Nucleus accumbens (tissue), 56 donors: ENCODE measurements at places on chromosomes 12 and 14.

- no peak for DNase-seq
Measured at GRCh38 chr14:86787717-86788116, 1205.3 kb downstream of the GALC start.

DNA sequence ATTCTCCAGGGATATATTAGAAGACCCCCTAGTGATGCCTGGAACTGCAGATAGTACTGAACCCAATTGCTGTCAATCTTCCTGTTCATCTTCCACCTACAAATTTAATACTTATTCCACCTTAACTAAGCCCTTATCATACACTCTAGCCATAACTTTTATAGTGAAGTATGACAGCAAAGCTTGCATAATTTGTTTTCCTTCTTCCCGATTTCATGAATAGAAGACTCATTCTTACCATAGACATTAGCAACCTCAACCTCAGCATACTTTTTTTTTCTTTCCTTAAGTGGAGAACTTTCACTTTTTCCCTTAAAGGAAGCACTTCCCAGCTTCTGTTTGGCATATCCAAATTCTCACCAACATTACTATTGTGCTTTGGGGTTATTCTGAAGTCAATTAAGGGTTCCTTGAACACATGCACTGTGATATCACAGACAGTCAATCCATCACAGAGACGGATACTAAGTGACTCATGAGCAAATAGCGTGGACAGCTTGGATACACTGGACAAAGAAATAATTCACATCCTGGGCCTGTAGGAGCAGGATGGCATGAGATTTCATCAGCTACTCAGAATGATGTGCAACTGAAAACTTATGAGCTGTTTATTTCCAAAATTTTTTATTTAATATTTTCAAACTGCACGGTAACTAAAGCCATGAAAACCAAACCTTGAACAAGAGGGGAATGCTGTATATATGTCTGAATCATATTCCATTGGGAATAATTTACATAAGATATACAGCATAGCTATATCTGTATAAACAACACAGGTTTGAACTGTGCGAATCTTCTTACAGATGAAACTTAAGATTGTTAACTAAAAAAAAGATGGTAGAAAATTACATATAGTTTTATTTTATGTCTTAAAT lies 63.9 kb downstream of the SYT1 start:
- DNase-seq: no peak

DNA sequence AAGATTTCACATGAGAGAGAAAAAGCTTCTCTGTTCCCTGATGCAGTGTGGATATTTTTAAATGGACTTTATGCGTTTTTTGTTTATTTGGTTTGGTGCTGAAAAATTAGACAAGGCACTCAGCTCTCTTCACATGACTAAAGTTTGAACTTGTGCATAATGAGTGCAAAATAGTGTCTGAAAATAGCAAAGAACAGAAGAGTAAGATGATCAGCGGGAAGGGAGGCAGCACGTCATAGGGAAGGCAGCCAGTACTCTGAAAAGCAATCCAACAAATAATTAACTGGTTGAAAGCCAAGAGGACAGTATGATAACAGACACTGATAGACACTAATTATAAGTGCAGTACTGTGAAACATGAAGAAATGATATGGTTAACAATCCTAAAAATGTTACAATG lies 46.6 kb upstream of the CDKN3 start:
- DNase-seq: no peak

GRCh38 chr12:402029-402389 lies 565 bp downstream of the CCDC77 start:
- no peak for DNase-seq

GRCh38 chr14:22772725-22773124 lies 6.2 kb downstream of the OXA1L start:
- DNase-seq: no peak

DNA sequence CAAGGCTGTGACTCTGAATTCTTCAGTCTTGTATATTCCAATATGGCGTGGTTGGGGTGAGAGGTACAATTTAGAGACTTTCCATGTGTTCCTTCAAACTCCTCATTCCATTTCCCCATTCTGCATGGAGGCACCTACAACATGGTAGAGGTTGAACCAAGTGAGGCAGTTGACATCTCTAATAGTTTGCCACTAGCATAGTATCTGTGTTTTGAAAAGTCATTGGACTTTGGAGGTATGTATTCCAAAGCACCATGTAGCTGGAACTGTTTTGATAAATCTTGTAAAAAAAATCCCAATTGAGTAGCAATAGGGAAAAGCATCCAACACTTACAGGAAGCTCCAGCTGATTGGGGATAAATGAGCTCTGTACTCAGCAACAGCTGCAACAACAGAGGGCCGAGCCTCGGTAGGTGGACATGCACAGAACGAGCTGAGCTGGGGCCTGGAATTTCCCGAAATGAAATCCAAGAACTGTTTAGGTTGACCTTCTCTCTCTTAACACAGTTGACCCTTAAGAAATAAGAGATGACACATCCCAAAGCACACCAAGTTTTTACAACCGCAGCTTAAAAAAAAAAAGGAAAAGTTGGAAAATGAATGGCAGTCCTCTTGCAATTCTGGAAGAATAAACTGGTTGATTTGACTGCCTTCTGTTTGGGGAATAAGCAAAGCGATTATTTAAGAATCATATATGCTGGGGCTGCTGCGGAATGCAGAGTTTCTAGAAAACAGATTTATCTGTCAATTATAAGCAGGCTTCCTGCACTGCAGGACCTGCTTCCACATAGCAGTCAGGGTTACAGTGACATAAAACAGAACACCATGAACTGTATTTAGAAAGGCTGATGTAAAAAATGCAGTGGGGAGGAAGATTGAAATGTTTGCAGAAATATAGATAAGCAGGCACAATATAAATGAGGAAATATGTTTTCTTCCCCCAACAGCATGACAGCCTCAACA lies 194.6 kb upstream of the KRR1 start:
- DNase-seq: no peak

DNA sequence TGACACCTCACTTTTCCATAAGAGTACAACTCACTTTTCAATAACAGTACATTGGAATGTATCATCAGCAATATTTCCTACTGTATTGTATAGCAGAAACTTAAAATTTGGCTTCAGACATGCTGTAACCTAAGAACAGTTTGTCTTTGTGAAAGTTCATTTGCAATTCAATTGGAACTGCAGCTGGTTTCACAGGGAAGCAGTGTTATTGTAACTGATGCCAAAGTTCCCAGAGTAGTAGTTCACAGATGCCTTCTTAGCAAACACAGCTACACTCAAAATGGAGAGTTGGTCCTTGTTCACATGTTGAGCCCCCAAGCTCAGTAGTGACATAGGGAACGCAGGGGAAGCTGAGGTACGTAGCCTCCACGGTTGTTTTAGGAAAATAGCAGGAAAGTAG lies 23.3 kb downstream of the PPP1R36 start:
- DNase-seq: peak; percentile 37

- DNase-seq: peak; percentile 65
Measured at GRCh38 chr14:95303552-95303951, 16.2 kb downstream of the CLMN start.

- DNase-seq: no peak
Measured at GRCh38 chr12:67698672-67699581, 50.4 kb downstream of the DYRK2 start.

DNA sequence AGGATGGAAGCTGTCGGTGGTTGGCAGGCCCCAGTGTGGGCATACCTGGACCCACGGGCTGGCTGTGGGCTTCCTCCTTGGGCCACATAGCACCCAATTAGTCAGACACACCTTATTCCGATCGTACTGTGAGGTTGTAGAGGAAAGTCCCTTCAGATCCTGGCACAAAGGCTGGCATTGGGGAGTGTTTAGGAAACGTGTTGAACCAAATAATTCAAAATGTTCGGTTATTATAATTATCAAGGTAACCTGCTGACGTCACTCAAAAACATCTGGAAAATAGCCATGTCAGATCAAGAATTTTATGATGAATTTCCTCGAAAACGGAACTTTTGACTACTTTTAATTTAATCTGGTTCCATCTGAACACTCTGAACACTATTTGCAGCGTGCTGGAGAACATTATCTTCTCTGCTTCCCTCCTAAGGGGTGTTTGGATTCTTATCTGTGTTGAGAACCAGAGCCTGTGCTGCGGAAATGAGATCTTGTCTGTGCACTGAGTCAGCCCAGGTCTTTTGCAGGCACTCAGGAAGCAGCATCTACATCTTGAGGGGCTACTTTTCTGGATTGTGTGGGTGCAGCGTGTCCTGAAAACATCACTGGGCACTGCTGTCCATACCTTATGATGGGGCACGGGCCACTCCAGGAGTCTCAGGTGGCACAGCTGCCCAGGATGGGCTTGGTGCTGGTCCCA lies 100.3 kb downstream of the SLC25A47 start:
- no peak for DNase-seq

DNA sequence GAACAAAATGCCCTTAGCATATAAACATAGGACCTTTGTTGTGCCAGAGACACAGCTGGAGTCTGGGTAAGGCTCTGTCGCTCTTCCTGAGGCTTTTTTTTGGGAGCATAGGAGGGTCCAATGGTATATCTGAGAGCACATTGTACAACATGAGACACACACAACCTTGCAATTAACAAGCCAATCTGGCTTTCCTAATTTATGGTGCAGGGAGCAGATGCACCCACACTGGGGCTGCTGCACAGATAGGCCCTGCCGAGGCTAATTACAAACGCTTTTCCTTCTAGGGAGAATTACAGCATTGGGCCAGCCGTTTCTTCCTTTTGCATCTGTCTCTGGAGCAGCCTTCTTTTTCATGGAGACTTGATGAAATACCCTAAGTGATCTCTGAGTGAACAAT lies 75.0 kb upstream of the OVCH1 start:
- DNase-seq: no peak

GRCh38 chr12:89568484-89568883 lies 42.6 kb upstream of the POC1B start:
- no peak for DNase-seq

DNA sequence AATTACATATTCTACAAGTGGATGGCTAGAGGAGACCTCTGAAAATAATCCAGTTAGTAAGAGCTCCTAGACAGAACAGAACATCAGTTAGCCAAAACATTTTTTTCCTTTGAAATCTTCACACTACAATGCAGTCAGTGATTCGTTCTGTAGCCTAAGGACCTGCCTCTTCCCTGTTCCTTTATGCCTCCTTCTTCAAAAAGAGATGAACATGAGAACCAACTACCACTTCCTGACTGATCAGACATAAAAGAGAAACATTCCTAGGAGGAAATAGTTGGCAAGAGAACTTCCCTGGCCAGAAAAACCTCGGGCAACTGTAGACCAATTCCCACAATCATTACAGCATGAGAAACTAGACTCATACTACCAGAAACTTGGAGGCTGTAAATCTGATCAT lies 29.4 kb downstream of the ITPR2 start:
- DNase-seq: no peak

DNA sequence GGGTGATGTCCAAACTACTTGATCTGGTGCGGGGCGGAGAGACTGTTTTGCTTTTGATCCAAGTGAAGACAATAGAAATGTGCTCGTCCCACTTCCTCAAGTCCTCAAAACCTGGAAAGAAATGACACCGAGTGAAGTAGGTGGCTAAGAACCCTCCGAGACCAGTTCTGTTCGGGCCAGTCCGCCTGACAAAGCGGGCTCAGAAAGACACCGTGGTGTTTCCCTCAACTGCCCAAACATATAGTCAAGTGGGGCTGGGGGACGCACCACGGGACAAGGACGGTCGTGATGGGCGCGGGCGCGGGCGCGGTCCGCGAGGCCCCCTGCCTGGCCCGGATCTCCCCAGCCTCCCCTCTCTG lies 1.6 kb downstream of the PHLDA1 start:
- DNase-seq: no peak

DNA sequence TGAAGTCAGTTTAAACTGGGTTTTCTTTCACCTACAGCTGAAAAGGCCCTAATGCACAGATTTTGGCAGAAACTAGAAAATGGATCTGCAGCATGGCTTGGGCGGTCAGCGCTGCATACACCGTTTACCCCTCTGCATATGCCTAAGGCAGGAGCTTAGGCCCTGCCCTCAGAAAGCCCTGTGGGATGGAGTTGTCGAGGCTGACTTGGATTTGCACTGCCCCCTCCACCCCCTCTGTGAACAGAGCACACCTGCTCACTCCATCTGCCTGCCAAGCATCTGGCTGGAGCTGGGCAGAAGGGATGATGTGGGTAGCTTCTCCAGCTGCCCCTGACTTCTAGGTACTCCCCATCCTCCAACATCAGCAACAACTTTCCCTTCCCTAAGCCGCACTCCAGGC lies 41.9 kb downstream of the TTC7B start:
- DNase-seq: no peak

DNA sequence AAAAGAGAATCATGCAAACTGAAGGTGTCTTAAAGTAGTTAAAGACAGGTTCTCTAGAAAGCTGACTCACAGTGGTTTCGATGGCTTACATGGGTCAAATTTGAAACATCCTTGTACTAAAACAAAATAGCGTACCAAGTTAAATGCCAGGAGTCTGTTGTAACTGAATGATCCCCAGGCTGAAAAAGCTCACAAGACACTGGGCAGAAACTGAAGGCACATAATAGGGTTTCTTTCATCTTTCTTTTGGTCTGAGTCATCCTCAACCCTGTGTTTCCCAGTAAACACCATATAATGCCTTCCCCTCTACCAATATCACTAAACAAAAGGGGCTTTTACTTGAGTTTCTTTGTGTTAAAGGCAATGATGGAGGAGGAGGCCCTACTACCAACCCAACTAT lies 12.8 kb downstream of the ZFYVE1 start:
- DNase-seq: no peak

DNA sequence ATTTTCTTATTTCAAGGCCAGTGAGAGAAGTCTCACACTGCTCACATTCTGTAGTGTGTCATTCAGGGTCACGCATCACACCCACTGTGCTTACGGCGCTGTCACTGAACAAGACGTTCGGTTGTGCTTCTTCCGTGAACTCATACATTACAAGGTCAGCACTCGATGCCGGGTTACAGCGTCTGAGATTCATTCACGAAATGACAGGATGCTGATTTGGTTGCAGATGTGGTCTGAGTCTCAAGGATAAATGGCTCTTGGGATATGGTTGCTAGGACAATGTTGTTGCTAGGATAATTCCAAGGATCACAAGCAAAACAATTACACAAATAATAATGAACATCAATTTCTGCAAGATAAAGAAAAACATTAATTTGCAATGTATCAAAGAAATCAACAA lies 47.4 kb downstream of the STX2 start:
- DNase-seq: no peak
